ENCODE measurements at places on chromosomes 3 and 15.

GRCh38 chr3:45509038-45509767 is 85.3 kb upstream of the LIMD1 start:
- DNase-seq, result no peak

DNA sequence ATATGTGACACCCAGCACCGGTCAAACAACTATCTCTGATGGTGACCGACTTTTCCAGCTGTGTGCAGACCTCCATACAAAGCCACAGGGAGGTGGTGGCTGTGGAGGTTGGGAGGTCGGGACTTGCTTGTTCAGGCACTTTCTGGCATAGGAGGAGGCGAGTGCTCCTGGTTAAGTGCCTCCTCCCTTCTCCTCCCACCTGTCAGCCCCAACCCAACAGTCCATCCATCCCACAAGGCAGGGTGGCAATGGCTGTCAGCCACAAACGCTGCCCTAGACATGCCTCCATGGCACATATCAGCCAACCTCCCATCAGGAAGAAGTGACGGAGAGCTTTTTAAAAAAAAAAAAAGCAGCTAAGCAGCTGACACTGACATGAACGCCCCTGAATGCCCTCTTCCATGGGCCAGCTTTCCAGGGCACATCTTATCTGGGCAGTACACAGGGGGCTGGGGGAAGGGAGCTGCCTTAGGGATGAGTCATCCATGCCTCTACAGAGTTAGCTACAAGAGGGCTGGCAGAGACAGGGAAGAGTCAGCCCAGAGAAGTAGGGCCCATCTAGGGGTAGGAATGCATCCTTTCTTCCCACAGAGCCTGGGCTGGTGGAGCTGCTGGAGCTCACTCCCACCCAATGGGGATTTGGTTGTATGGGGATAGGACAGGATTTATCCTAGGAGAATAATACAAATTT is 41.2 kb downstream of the CCDC12 start:
- no peak for DNase-seq

- no peak for DNase-seq
Observed at GRCh38 chr15:65835447-65835846, 33.8 kb upstream of the RAB11A start.

- DNase-seq, result no peak
Observed at GRCh38 chr3:46383951-46384330, 13.2 kb downstream of the CCR5 start.

DNA sequence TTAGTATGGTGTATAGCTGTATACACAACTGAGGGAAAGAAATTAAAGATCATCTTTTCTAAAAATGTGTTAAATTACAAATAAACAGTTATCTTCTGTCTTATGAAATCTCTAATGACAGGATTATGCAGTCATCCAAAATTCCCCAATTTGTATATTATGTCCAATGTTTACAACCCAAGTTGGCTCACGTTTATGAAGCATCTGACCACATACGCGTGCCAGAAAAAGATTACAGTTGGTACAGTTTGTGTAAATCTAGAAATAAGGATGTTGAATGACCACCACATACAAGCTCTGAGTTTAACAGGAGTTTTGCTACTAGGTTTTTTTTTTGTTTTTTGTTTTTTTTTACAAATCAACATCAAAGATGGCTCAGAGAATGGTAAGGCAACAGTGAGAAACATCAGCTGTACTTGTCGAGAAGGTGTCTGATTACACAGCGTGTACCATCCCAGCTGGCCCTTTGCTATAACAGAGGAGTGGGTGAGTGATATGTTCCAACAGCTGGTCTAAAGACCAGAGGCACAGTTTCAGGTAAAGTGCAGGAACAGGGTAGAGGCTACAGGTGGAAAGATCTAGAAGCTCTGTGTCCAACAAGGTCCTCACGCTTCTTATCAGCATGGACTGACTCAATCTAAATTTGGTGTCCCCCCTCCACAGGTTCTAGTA is 47.1 kb downstream of the USF3 start:
- DNase-seq, result no peak

DNA sequence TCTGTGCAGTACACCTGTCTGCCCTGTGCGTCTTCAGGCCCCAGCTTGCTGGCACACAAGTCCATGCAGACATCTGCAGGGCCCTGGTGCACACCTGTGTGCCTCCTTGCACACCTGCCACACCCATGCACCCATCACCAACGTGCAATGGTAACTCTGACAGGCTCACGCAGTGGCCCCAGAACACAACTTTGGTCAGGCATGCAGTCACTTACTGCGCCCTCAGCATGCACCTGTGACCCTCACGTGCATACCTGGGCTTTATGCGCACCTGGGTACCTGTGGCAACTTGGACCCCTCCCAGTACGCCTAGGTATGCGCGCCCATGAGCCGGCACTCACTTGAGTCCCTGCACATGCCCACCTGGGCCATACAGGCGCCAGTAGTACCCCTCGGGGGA is 1.7 kb downstream of the PLXND1 start:
- DNase-seq, result no peak

DNA sequence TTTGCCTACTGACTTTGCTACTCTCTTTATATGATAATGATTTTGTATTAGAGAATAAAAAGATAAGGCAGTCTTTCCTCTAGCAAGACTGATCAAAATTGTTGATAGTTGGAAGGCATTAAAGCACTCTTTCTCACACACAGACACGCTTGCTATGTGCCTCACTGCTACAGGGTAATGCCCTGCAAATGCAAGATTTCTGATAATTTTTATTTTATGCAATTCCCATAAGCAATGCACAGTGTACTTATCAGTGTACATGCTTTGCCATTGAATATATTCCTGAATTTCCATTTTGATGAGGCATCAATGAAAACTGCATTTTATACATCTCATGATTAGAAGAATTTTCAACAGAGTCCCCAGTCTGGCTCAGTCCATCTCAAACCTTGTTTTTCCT is 263.2 kb downstream of the CHST2 start:
- no peak for DNase-seq

DNA sequence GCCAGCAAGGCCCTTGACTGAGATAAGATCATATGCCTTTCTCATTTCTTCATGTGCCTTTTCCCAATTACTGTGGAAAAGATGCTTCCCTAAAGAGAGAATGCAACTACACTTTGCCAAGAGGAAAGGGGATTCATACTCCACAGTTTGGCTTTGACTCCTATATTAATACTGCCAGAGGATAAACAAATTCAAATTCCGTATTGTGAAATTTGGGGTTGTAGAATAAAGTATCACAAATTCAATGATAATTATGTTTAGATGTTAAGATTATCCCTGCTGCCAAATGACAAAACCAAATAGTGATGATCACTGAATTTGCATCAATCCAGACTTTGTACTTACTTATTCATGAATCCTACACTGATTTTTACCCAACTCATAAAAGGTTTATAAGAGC is 88.5 kb upstream of the MNS1 start:
- DNase-seq, result no peak
